Endothelial cell of umbilical vein (primary cell): ENCODE measurements at places on chromosomes 1 and 21. TPM values are rescaled to one million over a fixed set of nuclear protein-coding genes. Genes with fewer than 3 reads are reported as not detected.

DNA sequence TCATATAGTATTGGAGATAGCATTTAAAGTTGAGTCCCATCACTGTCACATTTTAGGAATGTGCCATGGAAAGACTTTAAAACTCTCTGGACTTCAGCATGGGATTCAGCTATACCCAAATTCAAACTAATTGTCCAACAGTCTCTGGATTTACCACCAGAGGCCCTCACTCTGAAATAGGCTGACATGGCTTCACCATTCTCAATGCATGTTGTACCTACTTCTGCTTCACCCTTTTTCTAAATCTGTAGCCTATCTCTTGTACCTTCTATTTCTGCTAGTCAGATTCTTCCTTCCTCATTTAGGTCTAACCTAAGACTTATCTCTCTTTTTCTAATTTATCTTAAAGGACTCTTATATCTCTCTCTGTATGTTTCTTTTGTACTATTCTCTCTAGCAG lies 512.7 kb upstream of the ZRANB2 start:
- DNase-seq, result no peak

The PCBP3 gene
- total RNA-seq, result 0.39 and 1.1 TPM in 2 replicates

- DNase-seq, result no peak
Measured at GRCh38 chr1:111052246-111052645, 87.6 kb downstream of the DRAM2 start.

The GPR37L1 gene
- total RNA-seq, result not detected in 2 replicates
